ENCODE measurements at places on chromosomes 3 and 15.
A peak's percentile ranks its signal among the peaks of the same experiment; 100 is the strongest.

GRCh38 chr3:49738067-49738713 lies 14.4 kb upstream of the GMPPB start:
- no peak for DNase-seq

GRCh38 chr3:128170866-128171516 lies 17.7 kb downstream of the EEFSEC start:
- peak; percentile 75 for DNase-seq

DNA sequence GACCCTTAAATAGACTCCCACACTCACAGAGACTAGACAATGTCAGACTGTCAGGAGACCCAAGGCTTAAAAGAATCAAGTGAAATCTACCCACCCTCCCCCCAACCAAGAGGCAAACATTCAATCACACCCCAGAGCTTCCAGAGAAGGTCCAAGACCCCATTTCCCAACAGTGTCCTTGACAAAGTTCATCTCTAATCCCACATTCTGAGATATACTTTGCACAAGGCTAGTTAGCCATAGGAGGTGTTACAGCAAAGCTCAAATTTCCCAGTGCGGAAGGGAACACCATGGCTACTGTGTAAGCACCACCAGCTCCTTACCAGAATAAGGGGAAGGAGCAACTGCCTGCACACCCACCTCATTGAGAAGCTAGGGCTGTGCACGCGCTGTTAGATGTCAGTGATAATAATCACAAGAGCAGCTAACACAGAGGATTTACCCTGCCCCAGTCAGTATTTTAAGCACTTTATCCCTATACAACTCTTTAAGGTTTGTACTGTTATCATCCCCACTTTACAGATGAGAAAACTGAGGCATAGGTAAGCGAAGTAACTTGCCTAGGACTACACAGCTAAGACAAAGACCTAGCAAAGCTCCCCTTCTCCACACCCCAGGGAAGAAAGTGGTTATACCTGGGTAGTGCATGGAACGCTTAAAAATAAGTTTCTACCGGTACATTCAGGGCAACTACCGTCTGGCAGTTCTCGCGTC lies 17.3 kb downstream of the SPATA12 start:
- DNase-seq = no peak

DNA sequence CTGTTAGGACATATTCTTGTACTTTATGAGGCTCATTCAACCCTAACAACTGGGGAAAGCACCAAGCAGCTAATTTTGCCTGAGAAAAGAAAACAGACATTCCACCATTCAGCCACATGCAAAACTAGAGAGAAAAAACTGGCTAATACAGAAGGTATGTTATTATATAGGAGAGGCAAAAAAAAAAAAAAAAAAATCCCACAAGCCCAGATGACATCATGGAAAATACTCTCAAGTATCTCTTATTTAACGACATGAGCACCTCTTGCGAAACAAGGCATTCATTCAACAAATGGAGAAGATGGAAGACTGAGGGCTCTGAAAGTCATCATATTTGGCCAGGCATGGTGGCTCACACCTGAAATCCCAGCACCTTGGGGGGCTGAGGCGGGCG lies 61.5 kb downstream of the PRICKLE2 start:
- DNase-seq = peak; percentile 81

- no peak for DNase-seq
These were observed 4.8 kb downstream of the VIPR1 start for GRCh38 chr3:42507252-42507651.

All from GM04504 (cell line).